Suprapubic skin (tissue), 4 donors: ENCODE measurements at places on chromosomes 5 and 9. TPM values are rescaled to one million over a fixed set of nuclear protein-coding genes. Genes with fewer than 3 reads are reported as not detected.

FLT4 gene
- total RNA-seq, result 8.9 TPM

PALM2AKAP2 gene
- total RNA-seq, result 2.5 TPM

F2RL1 gene
- total RNA-seq, result 54.9 TPM

DRD1 gene
- not detected for total RNA-seq

PCDHAC2 gene
- total RNA-seq, result not detected

DMRT1 gene
- not detected for total RNA-seq

STRBP gene
- 16.6 TPM for total RNA-seq

CAMK4 gene
- total RNA-seq, result 2.6 TPM

CARD6 gene
- total RNA-seq, result 6.5 TPM

C9orf50 gene
- total RNA-seq, result not detected
